ENCODE measurements at places on chromosomes 11 and 22.
A peak's percentile ranks its signal among the peaks of the same experiment; 100 is the strongest.

GRCh38 chr11:45409587-45409986, 123.4 kb upstream of the SYT13 start:
- no peak for DNase-seq

DNA sequence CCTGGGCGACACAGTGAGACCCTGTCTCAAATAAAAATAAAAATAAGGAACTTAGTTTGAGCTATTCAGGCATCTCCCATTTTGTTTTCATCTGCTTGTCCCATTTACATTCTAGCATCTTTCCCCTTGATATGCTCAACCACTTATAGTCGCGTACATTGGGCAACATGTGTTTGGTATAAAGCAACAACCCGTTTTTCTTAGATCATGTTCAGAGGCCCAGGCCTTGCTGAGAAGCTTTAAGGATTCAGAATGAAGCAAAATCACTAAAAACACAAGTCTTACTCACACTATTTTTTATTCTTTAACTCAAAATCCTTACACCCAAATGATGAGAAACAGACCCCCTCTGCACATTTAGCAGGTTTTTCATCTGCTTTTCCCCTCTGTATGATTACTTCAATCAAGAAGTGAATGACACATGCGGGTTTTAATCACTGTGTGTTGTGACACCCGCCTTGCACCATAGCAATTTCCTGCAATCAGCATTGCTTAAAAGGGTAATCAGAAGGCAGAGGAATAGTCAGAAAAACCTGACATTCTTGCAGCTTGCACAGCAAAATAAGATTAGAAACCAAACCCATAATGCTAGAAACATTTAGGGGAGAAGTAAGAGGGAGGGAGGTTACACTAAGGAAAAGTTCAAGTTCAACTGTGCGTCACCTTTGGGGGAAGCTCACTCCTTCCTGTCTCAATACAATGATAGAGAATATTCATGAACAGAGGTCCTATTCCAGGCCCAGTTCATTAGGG, 25.9 kb downstream of the ALG9 start:
- no peak for DNase-seq

GRCh38 chr11:76233196-76233921, 27.1 kb upstream of the WNT11 start:
- no peak for DNase-seq

DNA sequence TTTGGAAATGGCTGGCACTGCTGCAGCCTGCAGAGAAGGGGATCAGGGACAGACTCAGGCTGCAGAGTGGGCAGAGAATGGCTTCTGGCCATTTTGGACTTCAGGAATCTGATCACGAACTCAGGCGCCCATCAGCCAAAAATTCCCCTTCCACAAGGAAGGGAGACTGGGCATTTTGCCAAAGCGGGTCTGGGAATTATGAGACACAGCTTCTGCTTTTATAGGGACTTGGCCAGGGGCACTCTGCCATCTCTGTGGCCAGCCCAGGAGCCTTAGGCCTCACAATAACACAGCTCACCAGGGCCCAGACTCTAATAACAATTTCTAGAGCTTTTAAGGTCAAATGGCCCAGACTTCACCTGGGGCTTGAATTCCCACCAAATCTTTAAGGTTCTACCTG, 74.7 kb downstream of the CHST1 start:
- DNase-seq: peak; percentile 33
